ENCODE measurements at places on chromosomes 11 and 22.

GRCh38 chr11:94757037-94757735 lies 11.0 kb upstream of the AMOTL1 start:
- no peak for DNase-seq

DNA sequence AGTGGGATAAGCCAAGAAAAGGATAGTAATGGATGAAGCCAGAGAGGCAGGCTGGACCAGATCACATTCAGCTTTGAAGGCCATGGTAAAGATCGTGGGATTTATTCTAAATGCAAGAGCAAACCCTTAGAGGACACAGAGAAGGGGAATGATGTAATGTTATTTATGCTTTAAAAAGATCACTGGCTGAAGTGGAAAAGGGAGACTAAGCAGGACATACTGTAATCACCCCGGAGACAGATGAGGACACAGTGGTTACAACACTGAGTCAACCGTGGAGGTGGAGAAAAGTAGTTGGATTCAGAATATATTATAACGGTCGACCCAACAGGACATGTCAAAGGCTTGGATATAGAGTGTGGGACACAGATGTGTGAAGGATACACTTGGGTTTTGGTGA lies 38.5 kb downstream of the CDON start:
- no peak for DNase-seq

- no peak for DNase-seq
Measured at GRCh38 chr11:96367342-96367741, 22.4 kb downstream of the CCDC82 start.

DNA sequence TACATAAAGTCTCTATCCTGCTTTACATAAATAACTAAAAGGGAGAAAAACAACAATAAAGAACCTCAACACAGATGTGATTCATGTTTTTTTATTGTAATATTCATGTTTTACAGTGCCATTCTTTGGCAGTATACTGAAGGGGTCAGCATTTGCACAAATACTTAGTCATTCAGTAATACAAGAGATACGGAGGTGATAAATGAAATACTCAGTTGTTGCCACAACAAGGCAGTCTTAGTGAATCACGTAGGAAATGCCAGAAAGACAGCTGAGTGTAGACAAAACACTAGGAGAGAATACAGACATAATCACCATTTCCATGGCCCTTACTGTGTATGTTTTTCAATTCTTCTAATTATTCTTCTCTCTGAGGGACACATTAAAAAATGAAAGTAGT lies 910.4 kb downstream of the METTL15 start:
- no peak for DNase-seq

DNA sequence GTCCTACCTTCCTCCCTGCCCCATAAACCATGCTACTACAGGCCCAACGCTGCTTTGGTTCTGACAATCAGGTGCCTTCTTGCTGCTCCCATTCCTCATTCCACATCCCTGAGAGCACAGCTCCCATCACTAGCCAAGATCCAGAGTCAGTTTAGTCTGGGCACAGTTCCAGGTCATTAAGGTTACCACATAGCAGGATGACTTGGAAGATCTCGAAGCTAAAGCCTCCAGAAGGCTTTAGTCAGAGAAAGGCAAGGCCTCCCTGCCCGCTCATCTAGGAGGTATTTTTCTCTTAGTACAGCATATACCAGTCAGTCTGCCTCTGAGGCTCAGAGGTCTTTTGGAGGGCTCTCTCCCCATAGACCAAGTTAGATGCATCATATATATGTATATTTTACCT lies 30.3 kb downstream of the TRIM66 start:
- no peak for DNase-seq

DNA sequence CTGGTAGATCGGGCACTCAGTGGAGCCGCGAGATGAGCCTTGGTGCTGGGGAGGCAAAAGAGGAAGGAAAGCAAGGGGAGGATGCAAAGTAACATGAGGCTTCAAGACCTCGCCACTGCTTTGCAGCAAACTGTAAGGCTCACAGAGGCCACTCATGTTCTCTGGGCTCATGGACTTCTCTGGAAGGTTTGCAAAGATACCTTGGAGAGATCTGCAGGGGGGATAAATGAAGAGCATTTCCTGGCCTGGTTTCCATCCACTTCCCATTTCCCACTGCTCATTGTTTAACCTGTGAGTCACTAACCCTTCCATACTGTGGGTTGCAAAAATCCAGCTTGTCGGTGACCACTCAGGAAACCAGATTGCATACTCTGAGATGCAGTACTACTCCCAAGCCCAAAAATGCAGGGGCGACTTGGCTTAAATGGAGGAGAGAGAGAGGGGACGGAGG lies 38.5 kb downstream of the OSBP2 start:
- no peak for DNase-seq

- no peak for DNase-seq
Measured at GRCh38 chr11:114448749-114449482, 9.6 kb downstream of the REXO2 start.

- DNase-seq = no peak
Measured at GRCh38 chr11:66617155-66617834, 865 bp downstream of the RBM14 start.

GRCh38 chr11:69291459-69292110 lies 2.4 kb upstream of the MYEOV start:
- DNase-seq = no peak

GRCh38 chr11:64759722-64760719 lies at the start of gene PYGM:
Gene PYGM (minus strand): TSS chr11:64759974. CDS start chr11:64759898, 76 bp downstream.
- peak; percentile 44 for DNase-seq

DNA sequence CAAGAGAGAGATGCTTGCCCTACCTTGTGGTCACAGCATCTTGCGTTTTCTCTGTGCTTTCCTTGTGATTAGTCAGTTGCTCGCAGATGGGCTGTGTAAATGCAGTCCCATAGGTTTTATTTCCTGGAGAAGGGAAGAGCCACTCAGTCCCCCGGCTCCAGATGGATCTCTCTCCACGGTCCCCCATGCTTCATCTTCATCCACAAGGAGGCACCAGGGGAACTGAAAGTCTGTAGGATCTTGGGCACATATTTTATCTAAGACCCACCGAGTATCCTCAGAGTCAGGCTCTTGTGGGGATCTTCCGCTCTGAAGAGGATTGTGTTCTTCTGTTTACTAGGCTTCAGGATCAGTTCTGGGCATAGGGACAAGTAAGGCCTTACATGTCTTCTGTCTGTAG lies 66.8 kb upstream of the E2F8 start:
- no peak for DNase-seq

GRCh38 chr11:124543145-124543544 lies 309 bp downstream of the OR8B12 start:
- DNase-seq = no peak

DNA sequence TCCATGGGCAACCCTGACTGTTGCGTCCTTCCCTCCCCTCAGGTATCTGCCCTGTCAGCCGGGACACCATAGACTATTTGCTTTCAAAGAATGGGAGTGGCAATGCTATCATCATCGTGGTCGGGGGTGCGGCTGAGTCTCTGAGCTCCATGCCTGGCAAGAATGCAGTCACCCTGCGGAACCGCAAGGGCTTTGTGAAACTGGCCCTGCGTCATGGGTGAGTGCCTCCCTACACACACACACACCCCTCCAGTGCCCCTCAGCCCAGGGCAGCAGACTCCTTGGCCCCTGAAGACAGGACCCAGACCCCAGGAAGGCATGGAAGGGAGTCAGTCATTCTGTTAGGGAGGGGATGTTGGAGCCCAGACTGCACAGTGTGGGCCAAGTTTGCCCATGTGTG lies 17.9 kb upstream of the UVRAG start:
- no peak for DNase-seq

DNA sequence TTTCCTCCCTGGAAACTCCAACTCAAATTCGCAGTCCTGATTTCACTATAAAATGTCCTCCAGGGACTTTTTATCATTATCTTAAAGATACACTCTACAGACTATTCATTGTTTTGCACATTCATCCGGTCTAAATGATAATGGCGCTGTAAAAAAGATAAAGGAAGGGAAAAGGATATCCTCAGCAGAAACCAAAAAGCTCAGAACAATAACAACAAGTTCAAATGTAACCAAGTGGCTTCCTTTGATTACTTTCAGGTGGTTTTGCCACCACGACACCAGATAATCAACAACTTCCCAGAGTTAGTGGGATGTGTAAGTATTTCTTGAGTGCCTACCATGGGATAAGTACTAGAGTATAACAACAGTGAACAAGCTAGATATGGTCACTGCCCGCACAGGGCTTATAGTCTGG lies 26.3 kb downstream of the PRCP start:
- DNase-seq = no peak

DNA sequence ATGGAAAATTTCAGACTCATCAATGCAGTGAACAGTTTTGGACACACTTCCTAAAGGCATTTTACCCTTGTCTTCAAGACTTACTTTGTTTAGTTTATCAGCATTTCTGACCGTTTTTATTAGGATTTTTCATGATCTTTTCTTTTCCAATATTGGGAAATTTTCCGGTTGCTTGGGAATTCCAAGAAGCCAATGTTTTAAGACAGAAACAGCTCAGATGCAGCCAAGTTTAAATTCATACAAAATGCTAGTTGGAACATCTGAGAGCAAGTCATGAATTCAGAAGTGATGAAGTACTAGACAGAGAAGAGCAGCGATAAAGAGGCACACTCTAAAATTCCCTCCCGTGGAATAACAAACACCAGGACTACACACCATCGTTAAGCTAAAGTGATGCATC lies 68.6 kb downstream of the RAB38 start:
- DNase-seq = no peak

GRCh38 chr11:61946894-61947293 lies 3.3 kb upstream of the BEST1 start:
- DNase-seq = no peak

GRCh38 chr11:85809863-85810262 lies 1.1 kb downstream of the SYTL2 start:
- peak; percentile 19 for DNase-seq

- DNase-seq = no peak
Measured at GRCh38 chr11:1219834-1220815, 2.7 kb upstream of the MUC5B start.

GRCh38 chr11:76796511-76797198 lies 13.5 kb downstream of the TSKU start:
- no peak for DNase-seq

DNA sequence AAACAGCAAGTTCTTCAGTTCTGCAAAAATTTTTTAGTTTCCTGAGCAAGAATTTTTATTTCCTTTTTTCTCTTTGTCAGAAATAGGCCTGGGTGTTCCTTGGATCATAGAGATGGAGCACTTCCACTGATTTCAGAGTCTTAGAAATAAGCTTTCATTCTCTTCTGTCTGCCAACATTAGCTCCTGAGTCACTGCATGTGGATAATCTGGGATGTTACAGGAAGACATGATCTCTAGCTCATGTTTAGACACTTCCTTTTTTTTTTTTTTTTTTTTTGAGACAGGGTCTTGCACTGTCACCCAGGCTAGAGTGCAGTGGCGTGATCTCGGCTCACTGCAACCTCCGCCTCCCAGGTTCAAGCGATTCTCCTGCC lies 13.2 kb upstream of the TMEM218 start:
- no peak for DNase-seq

- DNase-seq = peak; percentile 68
Measured at GRCh38 chr11:57493507-57494503, 21.7 kb downstream of the SLC43A1 start.

DNA sequence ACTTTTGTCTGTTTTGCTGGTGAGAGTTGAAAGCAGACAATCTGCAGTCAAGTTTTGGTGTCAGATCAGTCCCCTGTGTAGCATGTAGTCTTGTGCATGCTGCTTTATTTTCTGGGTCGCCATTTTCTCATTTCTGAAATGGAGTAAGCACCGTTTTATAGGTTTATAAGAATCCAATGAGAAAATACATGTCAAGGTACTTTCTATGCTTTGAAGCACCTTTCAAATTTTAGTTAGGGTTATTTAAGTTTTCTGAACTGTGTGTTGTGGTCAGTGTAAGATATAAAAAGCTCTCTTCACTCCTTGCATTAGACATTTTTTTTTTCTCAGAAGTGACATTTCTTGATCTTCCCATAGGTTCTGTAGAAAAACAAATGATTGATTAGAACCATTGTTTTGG lies 283.2 kb downstream of the ETS1 start:
- no peak for DNase-seq

- DNase-seq = no peak
Measured at GRCh38 chr22:17056058-17056457, 28.7 kb upstream of the IL17RA start.

DNA sequence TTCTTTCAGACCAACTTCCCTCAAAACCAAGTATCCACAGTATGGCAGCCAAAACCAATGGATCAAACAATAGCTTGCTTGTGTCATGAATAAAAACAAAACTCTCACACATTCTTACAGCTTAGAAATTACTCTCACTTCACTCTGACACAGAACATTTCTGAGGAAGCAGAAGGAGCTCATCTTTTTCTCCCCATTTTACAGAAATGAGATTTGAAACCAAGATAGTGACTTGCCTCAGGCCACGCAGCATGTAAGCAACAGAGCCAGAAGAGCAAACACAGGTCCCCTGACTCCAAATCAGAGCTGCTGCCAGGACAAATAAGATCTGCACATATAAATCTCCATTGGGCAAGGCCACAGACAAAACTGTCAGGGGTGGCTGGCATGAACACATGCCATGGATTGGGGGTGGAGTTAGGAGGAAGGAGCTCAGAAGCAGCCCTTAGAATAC lies 64.8 kb downstream of the RAB30 start:
- no peak for DNase-seq

DNA sequence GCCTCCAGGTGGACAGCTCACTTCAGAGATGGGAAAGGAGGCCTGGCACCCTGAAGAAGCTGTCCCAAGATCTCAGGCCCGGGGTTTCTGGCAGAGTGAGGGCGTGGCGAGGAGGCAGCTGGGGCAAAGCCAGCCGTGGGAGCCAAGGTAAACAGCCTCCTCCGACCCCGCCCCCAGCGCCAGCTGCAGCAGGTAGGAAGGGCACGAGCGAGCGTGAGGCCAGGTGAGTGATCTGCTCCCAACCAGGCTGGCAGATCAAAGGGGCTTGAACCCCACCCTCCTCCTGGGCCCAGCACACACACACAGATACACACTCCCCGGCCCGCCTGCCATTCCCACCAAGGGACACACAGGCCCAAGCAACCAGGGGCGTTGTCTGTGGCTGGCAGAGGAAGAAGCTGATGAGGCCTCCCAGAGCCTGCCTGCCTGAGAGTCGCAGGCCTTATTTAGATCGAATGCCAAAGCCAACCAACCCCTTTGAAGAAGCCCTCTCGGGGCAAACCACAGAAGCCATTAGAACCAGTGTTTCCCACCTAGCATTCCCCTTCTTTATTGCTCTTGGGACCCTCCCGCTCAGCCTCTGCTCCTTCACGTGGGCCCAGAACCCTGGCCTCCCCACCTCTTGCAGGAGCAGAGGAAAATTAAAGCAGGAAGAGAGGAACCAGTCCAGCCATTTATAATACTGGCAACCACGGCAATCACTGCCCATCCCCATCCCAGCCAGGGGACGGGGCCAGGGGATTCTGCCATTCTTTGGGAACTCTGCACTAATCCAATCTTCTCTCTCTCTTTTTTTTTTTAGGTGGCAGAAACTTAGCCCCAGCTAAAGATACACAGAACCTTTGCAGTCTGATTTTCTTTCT lies 5.0 kb downstream of the PDGFB start:
- no peak for DNase-seq

- no peak for DNase-seq
Measured at GRCh38 chr11:8961401-8961800, 2.8 kb downstream of the TMEM9B start.

DNA sequence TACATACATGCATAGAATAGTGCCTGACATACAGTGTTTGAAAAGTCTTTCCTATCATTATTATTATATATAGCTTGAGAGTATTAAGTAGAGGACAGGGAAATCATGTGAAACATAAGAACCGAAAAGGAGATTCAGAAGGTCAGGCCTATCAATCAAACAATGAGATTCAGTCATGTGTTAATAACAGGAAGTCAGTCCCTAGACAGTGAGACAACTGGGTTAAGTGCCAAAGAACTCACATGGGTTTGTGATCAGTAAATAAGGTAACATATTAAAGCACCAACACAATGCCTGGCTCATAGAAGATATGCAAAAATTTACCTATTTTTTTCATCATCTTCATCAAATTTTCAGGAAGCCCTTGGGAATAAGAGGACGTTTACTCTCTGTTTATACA lies 174.3 kb upstream of the FAT3 start:
- DNase-seq = no peak
